Renal pelvis (tissue), 12 donors: ENCODE measurements at places on chromosomes 1 and 21.

GRCh38 chr1:29325675-29326074, 89.4 kb downstream of the PTPRU start:
- no peak for DNase-seq

GRCh38 chr1:210711825-210712612, 383.3 kb downstream of the HHAT start:
- no peak for DNase-seq

GRCh38 chr1:60126723-60127122, 53.2 kb upstream of the C1orf87 start:
- DNase-seq: no peak

DNA sequence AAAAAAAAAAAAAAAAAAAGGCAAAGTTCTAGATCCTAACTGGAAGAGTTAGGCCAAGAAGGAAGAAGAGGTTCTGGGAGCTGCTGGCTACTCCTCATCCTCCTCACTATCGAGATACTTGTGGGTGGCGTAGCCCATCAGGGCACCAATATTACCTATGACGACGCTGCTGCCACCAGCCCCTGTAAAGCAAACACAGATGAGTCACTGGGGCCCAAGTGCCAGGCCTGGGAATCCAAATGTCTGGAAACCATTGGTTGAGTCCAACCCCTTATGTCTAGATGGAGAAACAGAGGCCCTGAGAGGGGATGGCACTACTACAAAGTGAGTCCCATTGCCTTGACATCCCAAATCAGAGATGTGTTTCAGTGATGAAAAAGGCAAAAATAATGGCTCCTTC, 5.7 kb downstream of the IFI6 start:
- DNase-seq: no peak

GRCh38 chr1:41800311-41800829, 118.4 kb downstream of the HIVEP3 start:
- DNase-seq: no peak

- no peak for DNase-seq
These were observed 1.6 kb downstream of the NSUN4 start for GRCh38 chr1:46342084-46342656.

GRCh38 chr1:185824106-185824505, 89.9 kb downstream of the HMCN1 start:
- no peak for DNase-seq

DNA sequence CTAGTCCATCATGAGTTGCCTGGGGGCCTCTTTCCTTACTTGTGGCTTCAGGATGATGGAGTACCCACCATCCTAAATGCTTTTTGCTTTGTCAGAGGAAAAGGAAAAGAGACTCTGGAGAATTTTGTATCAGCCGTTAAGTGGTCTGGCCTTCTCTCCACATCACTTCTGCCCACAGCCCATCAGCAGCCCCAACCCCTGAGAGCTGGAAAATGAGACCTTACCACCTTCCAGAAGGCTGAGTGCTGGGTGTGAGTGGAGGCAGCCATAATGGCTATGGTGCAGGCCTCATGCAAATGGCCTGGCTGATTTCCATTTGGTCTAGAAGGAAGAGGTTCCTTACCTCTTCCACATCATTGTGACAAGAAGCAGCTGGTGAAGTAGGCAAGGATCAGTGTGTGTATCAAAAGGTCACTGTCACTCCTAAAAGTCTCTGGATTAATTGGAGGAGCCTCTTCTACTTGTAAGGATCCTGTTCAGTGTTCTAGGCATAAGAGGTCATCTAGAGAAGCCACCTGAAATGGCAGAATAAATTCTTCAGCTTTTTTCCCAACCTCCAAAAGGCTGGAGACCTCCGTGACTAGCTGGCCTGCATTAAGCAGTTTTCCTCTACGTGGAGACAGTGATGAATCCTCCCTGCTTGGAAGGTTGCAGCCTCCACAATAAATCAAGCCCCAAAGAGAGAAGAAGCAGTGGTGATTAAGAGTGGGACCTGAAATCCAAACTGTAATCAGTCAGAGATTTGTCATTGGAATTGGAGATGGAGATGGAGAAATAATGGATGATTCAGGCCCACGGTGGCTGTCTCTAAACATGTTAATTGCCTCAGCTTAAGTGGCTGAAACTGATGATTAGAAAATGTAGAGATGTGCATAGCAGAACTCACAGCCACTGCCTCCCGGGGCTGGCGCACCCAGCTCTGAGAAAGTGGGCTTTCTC, 111.5 kb downstream of the CNIH3 start:
- no peak for DNase-seq
